Hematopoietic multipotent progenitor cell treated with erythropoietin and hydrocortisone succinate and interleukin-3 and kit ligand, for 8 days (in vitro differentiated cells): ENCODE measurements at places on chromosomes 7 and 10.

GRCh38 chr10:131490991-131491594 is 179.6 kb upstream of the TCERG1L start:
- DNase-seq = no peak

- no peak for DNase-seq
These were observed 43.6 kb downstream of the MINDY4 start for GRCh38 chr7:30814700-30815387.

GRCh38 chr10:120172356-120172755 is 279.8 kb downstream of the SEC23IP start:
- no peak for DNase-seq

DNA sequence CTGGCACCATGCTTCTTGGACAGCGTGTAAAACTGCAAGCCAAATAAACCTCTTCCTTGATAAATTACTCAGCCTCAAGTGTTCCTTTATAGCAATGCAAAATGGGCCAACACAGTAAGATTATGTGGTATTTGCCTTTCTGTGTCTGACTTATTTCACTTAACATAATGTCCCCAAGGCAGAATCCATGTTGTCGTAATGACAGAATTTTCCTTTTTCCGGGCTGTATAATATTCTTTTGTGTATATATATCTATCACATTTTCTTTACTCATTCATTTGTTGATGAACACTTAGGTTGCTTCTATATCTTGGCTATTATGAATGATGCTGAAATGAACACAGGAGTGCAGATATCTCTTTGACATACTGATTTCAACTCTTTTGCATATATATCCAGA is 209.1 kb upstream of the PTER start:
- DNase-seq = no peak

GRCh38 chr7:27424231-27424630 is 181.6 kb downstream of the EVX1 start:
- no peak for DNase-seq

- no peak for DNase-seq
These were observed 67.9 kb downstream of the SPDYE5 start for GRCh38 chr7:75559976-75560365.

DNA sequence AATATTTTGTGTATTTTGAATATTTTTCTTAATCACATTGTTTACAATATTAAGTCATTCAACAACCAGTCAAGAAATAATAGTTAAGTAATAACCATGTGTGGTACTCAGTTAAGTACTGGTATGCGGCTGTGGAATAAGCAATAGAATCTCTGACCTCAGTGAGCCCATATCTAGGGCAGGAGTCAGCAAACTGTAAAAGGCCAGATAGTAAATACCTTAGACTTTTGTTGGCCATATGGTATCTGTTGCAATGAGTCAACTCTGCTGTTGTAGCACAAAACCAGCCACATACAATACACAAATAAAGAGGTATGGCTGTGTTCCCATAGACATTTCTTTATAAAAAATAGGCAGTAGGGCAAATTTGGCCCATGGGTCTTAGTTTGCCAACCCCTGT is 311.6 kb upstream of the SEMA3A start:
- no peak for DNase-seq

- no peak for DNase-seq
These were observed 56.3 kb downstream of the ARID5B start for GRCh38 chr10:61957806-61958205.

GRCh38 chr10:84190621-84191020 is 3.7 kb upstream of the CDHR1 start:
- DNase-seq = no peak

- no peak for DNase-seq
These were observed 12.0 kb downstream of the EEPD1 start for GRCh38 chr7:36165059-36165458.

DNA sequence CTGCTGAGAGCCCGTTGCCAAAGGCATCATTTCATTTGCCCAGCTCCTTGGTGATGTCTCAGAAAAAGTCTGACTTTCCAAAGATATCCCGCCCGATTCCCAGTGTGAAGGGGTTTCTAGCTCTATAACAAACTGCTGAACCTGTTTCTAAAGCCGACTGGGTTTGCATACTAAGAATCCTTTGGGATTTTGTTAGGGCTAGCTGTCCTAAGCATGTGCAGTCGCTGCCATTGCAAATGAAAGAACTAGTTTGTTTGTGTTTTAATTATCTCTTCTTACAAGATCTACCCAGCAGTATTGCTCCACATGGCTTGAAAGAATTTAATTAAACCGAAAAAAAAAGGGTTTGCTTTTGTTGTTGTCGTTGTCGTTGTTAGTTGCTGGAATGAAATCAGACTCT is 476.6 kb downstream of the GATA3 start:
- DNase-seq = no peak

GRCh38 chr7:137026176-137026500 is 157.7 kb downstream of the CHRM2 start:
- DNase-seq = no peak

DNA sequence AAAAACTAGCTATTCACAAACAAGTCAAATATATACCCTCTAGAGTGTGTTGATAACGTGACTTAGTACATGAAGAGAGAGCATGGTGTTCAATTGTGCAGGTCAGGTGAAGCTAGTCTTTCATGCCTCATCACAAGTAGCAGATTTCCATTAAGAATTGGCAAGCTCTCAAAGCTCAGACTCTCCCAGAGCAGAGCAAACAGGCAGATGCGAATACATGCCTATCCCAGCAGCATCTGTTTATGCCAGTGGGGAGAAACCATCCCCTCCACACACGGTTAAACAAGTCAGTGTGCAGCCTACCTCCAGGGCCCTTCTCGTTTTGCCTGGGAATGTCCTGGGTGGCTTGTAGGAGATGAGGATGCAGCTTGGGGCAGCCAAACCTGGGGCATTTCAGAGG is 532.5 kb upstream of the C7orf33 start:
- DNase-seq = no peak

DNA sequence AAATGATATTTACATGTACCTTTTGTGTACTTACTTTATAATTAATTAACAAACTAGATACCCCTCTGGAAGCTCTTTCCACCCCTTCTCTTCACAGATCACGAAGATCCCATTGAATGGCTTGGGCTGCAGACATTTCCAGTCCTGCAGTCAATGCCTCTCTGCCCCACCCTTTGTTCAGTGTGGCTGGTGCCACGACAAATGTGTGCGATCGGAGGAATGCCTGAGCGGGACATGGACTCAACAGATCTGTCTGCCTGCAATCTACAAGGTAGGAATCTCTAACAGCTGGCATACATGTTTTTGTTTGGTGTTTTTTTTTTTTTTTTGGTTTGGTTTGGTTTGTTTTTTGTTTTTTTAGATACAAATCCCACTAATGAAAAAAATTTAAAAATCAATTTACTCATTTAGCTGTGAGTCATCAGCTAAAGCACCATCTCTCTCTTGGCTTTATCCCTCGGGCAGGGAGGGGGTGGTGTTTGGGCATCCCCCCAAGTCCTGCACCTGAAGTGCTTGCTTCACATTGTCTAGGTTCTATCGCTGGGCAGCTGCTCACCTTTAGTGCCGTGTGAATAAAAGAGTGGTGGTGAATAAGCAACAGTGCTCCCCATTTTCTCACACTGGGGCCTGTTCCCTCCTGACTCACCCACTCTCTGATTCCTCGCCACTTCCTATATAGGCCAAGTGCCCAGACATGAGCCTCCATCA is 68.9 kb downstream of the MET start:
- no peak for DNase-seq

- no peak for DNase-seq
These were observed 2.8 kb downstream of the MMP21 start for GRCh38 chr10:125772864-125773180.

DNA sequence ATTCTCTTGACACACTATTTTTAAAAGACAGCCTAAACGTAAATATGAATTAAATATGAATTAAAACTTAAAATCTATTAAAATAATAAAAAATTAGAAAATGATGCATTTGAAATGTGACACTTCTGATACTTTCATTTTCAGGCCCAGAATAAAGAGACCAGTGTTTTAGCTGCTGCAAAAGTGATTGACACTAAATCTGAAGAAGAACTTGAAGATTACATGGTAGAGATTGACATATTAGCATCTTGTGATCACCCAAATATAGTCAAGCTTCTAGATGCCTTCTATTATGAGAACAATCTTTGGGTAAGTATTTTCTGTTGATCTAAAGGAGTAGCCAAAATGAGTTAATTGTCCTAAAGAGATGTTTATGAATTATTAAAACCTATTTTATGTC is 23.6 kb downstream of the SLK start:
- DNase-seq = no peak

DNA sequence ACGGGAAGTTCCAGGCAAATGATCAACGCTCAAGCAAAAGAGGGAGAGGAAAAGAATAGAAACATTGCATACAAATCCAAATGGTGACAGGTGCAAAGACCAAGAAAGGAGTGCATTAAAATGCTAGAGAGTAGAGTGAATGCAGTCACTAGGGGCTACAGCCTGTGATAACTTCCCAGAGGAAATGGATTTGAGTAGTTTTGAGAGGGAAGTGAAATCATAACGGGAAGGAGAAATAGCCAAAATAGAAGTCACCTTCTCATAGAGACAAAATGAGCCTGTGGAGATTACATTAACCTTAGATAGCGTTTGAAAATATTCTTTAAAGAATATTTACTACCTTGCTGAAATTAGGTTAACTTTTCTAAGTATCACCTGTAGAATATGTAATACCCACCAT is 26.5 kb downstream of the NUP42 start:
- no peak for DNase-seq

DNA sequence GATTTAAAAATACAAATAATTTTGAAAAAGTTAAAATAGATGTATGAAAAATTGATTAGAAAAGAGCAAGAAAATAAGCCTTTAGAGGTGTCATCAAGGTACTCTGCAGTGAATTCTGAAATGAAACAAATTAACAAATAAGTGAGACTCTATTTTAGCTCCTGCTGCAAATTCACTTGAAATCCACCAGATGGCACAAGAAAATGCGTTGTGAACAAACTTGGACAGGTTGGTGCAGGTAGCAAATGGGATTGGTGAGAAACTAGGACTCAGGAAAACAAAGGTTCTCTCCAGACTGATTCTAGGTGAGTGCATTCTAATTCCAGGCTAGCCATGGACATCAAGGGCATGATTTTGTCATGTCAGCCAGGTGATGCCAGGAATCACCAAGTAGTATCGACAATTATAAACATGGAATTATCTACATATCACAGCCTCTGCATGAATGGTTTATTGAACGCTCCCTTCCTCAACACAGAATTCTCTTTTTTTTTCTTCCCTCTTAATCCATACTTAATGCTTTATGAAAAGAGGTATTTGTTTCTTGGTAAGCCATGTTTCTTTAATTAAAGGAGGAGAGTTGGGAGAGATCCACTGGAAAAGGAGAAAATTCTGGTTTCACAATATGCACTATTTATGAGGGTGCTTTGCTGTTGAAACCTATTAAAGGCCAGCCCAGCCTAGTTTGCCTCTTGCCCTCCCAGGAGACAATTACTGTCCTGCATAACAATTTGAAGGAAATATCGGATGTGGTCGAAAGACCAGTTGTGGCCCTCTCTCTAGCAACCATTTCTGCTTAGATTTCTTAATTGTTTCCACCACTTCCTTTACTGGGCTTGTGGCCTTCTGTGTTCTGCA is 118.1 kb downstream of the ZNF365 start:
- peak; percentile 7 for DNase-seq

- no peak for DNase-seq
These were observed 8.9 kb downstream of the PNLIP start for GRCh38 chr10:116554628-116555027.

- no peak for DNase-seq
These were observed 5.7 kb downstream of the FAM221A start for GRCh38 chr7:23685731-23686130.

DNA sequence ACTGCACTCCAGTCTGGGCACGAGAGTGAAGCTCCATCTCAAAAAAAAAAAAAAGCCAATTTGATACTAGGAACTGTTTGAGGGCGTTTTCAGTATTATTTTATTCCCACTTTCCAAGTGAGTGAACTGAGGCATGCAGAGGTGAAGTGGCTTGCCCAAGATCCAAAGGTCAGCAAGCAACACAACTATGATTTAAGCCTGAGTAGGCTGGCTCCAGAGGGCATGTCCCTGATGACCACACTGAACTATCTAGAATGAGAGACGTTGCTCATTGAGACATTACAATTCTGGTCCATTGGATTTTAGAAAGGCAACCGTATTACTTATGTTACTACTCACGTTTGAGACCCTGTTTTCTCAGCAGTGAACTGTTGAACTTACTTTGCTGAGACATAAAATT is 20.8 kb downstream of the KCNMA1 start:
- DNase-seq = no peak

- DNase-seq = peak; percentile 53
These were observed 118.2 kb downstream of the CDK6 start for GRCh38 chr7:92717993-92718716.

GRCh38 chr7:36029853-36030515 is 123.1 kb upstream of the EEPD1 start:
- no peak for DNase-seq
